Hematopoietic multipotent progenitor cell treated with erythropoietin and hydrocortisone succinate and interleukin-3 and kit ligand, for 6 days (in vitro differentiated cells): ENCODE measurements at places on chromosomes 2 and 18.

GRCh38 chr2:159051133-159051532, 82.7 kb downstream of the TANC1 start:
- no peak for DNase-seq

DNA sequence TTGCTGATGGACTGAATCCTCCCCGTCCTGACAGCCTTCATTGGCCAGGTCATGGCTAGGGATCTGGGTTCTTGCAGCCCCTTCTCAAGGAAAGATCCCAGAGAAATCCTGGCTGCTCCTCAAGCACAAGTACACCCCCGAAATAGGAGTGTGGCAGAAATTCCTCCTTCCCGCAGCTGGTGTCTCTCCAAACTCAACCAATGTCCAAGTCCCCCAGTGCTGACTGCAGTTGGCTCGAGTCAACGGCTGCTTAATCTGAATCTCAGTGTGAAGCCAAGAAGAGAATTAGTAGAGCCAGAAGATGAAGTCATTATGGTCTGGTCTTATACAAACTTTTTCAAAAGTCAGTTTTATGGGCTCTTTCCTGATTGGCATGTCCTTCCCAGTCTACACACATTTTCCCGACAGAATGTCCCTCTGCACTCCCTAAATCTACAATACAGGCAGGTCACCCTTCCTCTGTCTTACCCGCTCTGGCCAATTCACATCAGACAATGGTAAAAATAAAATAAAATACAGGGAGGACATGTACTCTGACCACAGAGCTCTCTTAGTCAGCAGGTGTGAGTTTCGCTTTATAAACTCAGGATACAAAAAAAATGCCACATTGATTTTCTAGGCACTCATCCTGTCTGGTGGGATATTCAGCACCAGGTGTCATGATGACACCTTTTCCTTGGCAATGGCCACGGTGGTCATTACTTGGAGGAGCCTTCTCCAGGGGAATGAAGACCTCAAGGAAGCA, 76.9 kb upstream of the PAPOLG start:
- DNase-seq: no peak

- no peak for DNase-seq
These were observed 77.6 kb upstream of the CRIM1 start for GRCh38 chr2:36277881-36278523.

GRCh38 chr2:206240327-206240726, 34.1 kb upstream of the ZDBF2 start:
- DNase-seq: no peak

DNA sequence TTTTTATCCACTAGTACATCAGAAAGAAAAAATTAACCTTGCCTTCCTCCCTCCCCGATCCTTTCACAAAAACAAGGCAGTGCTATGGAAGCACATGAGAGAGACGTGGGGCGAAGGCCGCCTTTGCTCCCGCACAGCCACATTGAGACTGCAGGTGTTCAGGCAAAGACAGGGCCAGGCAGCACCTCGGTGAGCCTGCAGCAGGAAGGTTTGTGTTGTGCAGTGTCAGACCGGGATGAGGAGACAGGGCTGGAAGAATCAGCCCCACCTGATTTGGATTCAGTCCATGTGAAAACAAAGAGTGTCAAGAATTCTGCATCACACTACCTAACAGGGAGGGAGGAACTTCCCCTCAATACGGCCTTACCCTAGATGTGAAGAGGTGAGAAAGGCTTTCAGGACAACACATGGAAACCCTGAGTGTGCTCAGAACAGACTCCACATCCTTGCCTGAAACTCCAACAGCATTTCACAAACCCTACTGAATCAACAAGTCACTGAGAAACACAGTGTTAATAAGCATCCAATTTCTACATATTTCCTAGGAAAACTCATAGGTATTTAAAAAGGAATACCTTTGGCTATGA, 59.6 kb downstream of the HDAC4 start:
- no peak for DNase-seq

- no peak for DNase-seq
These were observed 320.3 kb downstream of the RNF144A start for GRCh38 chr2:7237466-7237865.

DNA sequence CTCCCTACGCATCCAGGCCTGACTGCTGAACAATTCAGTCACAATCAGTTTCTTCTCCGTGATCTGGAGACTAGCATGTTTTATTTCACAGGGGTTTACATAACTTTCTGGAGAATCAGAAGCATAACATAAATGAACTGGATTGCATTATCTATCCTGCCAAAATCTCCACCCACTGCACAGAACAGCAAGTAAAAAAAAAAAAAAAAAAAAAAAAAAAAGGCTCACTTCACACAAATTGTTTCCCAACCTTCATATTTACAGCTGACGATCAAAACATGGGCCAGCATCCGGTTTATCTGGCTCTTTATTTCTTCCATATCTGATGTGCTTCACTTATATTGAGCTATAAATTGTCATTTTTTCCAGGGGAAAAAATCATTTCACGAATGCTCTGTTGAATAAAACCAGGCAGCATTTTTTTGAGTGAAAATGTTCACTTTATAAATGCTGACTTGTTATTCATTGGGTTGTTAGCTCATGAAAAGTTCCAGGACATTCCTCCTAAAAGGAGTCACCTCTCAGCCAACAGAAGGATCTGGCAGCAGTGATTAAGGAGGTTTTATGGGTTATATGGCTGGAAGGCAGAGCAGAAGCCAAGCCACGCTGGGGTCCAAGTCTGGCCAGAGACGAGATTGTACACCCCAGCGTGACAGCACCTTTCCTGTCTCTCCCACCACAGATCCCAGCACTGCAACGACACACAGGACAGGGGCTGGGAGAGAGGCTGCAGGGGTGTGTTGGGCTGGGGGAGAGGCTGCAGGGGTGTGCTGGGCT, 51.2 kb upstream of the GLI2 start:
- no peak for DNase-seq

GRCh38 chr2:72238311-72238710, 90.6 kb upstream of the CYP26B1 start:
- DNase-seq: no peak

- DNase-seq: no peak
These were observed 304.4 kb downstream of the ZNF407 start for GRCh38 chr18:74902147-74902455.

- no peak for DNase-seq
These were observed 1082.9 kb upstream of the CDH2 start for GRCh38 chr18:29259838-29260237.

DNA sequence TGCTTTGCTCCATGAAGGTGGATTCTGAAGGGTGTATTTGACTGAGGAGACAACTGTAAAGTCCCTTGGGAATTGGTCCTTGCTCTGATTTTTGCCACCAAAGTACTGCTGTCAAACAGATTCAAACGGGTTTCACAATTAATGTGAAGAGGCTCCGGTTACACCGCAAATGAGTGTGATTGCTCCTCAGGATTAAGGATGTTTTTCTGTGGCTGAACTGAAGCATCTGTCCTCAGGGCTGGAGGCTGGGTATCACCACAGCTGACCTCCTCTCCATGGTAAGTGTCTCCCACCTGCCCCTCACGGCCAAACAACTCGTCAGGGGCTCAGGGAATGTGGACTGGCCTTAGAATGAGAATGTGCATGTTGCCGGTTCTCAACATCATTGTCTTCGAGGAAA, 130.4 kb upstream of the NDUFV2 start:
- no peak for DNase-seq

DNA sequence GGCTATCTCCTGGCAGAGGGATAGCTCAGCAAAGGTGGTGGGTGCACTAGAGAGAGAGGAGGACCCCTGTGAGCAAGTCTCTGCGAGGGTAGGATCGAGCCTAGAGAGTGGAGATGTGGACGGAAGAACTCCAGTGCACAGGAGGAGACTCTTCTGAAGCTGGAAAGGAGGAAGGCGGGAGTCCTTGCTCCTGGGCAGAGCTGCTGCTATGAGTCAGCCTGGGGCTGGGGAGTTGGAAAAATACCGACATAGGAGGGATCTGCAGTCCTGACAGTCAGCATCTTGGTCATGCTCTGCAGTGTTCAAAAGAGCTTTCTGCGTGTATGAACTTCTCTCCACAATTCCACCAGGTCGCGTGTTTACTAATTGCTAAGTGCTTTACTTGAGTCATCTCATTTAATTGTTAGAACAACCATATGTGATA, 233.8 kb downstream of the LDLRAD4 start:
- no peak for DNase-seq

DNA sequence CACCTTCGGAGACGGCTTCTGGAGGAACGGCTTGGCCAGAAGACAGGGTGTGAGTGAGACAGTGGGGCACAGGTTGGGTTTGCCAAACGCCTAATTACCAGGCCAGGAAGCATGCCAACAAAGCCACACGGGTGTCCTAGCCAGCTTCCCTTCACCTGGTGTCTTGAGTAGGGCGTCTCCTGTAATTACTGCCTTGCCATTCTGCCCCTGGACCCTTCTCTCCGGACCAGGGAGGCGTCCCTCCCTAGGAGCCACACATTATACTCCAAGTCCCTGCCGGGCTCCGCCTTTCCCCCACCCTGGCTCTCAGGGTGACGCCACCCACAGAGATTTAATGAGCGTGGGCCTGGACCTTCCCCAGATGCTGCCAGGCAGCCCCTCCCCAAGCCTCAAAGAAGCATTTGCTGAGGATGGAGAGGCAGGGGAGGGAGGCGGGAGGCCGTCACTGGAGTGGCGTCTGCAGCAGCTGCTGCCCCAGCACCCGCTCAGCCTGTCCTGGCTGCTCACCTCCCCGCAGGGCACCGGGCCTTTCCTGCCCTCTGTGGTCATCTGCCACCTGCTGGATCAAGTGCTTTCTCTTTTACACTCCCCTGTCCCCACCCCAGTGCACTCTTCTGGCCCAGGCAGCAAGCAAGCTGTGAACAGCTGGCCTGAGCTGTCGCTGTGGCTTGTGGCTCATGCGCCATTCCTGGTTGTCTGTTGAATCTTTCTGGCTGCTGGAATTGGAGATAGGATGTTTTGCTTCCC, 20.7 kb downstream of the FOSL2 start:
- no peak for DNase-seq

DNA sequence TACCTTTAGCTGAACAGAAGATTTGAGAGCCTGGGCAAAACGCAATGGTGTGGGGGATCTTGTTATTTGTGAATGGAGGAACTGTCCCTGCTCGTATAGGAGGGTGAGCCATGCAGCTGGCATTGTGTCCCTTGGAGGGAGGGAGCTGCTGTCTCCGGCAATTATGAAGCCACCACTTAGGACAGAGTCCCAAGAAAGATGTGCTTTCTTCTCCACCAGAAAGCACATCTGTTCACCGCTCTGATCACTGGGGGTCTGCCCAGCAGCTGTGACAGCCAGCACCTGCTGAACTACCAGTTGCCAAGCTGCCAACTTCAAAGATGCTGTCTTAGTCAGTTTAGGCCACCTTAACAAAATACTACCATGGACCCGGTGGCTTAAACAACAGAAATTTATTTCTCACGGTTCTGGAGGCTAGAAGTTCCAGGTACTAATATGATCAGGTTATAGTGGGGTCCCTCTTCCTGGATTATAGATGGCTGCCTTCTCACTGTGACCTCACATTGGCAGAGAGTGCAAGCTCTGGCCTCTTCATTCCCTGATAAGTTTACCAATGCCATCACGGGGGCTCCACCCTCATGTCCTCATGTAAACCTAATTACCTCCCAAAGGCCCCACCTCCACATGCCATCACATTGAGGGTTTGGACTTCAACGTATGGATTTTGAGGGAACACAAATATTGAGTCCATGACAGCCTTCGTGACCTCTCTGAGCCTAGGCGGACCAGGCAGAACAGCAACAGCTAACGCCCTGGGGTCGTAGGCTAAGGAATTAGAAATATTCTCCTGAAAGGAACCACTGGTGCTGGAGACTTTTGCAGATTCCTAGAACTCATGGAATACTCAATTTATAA, 148.3 kb downstream of the RHBDD1 start:
- peak; percentile 67 for DNase-seq

- no peak for DNase-seq
These were observed 10.5 kb upstream of the FAM124B start for GRCh38 chr2:224412141-224413015.

DNA sequence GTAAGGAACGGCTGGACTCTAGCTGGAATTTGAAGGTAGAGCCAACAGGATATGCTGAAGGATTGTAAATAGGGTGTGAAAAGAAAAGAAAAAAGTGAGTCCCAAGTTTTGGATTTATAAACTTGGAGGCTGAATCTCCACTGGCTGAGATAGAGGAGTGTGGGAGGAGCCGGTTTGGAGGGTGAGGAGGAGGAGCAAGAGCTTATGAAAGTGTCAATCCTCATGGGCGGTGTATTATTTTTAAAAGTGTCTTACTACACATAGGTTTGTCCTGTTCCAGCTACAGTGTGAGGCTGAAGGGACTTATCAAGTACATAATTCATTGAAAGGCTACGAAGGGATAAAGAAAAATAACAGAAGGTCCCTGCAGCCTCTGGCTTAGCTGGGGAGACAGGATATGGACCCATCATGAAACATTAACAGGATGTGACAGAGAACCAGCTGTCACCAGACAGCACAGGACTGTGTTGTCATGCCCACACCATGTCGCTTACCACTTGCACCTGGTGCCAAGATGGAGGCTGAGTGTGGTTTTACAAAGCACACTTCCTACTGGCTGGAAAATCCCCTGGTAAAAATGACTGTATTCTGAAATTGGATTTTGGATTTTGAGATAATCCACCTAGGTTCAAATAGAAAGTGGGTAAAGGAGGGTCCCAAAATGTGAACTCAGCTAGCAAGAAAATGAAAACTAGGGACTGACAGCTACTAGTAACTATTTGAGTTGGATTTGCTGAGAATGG, 2.5 kb upstream of the MREG start:
- DNase-seq: peak; percentile 26

- no peak for DNase-seq
These were observed 119.5 kb downstream of the POLE4 start for GRCh38 chr2:75077909-75078308.

DNA sequence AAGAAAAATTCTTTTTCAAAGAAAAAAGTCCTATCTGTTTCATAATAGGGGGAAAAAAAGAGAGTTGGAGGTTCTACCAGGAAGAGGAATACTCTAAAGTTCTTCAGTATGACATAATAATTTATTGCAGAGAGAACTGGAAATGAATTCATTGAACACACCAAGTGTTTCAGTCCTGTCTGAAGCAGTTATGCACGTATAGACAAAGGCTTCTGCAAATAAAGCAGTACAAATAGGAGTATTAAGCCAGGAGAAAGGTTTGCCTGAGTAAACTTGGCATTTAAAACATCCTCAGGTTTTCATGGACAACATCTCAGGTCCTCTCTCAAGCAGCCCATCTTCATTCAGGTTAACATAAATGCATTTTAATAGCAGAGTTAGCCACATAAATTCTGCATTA, 141.6 kb downstream of the CCDC148 start:
- no peak for DNase-seq

DNA sequence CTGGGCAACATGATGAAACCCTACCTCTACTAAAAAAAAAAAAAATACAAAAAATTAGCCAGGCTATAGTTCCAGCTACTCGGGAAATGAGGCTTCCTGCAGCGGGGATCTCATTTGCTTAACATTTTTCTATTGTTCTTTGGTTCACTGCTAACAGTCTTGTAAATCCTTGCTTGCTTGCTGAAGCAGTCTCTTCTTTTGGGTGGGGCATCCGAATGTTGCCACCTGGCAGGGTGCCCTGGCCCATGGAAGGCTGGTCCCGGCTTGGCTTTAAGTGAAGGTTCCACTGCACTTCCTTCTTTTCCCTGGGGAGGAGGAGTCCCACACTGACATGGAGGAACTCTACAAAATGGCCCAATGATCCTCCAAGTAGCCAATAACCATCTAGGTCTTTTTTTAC, 6.0 kb upstream of the ANKRD29 start:
- no peak for DNase-seq

- no peak for DNase-seq
These were observed 170.9 kb upstream of the FAM98A start for GRCh38 chr2:33770023-33770422.
